Kidney tubule cell (primary cell): ENCODE measurements at places on chromosomes 12 and 14.

DNA sequence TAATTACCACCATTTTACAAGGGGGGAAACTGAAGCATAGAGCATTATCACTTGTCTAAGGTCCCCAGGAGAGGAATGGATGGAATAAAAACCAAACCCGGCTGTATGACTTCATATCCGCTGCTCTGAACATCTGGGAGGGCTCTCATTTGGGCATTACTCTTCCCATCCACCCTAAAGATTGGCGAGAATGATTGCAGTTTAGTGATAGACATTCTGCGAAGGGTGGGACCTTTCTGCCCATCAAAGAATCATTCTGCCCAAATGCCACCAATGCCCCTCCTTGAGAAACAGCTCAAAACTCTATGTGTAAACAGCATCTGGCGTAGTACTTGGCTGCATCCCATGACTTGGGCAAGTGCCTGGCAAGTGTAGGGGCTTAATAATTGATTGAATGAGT, 11.6 kb downstream of the CHST11 start:
- no peak for DNase-seq

GRCh38 chr14:100306998-100307765, 938 bp upstream of the SLC25A29 start:
- DNase-seq: peak; percentile 39

DNA sequence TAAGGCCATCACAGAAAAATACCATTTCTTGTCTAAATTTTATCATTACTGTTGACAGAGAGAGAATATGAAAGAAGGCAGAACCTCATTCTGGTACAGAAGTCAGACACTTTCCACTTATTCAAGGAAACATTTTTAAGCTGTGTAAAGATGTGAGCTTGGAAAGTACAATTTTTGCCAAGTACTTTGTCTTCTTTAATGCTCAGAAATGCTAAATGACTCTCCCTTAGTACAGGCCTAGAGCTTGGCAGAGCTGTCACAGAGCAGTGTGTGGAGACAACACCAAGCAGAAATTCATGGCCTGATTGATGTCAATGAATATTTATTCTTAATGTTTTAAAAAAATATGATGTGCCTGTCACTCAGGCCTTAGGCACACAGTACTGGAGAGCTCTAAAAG, 20.7 kb downstream of the NT5DC3 start:
- no peak for DNase-seq

GRCh38 chr12:105018012-105018411, 31.9 kb downstream of the NOPCHAP1 start:
- DNase-seq: peak; percentile 33
